ENCODE measurements at places on chromosomes 5 and 9. TPM values are rescaled to one million over a fixed set of nuclear protein-coding genes. Genes with fewer than 3 reads are reported as not detected.

Gene CACNA1B
- total RNA-seq, result 0.07 TPM

Gene MZB1
- total RNA-seq, result not detected

Gene PCDHB15
- total RNA-seq, result 0.91 TPM

Gene SLC4A9
- total RNA-seq, result 0.07 TPM

Gene CKMT2
- total RNA-seq, result 15.1 TPM

Gene SLCO6A1
- not detected for total RNA-seq
